ENCODE measurements at places on chromosomes 5 and 9.

- no peak for DNase-seq
Measured at GRCh38 chr5:91332267-91333045, 50.7 kb downstream of the ARRDC3 start.

DNA sequence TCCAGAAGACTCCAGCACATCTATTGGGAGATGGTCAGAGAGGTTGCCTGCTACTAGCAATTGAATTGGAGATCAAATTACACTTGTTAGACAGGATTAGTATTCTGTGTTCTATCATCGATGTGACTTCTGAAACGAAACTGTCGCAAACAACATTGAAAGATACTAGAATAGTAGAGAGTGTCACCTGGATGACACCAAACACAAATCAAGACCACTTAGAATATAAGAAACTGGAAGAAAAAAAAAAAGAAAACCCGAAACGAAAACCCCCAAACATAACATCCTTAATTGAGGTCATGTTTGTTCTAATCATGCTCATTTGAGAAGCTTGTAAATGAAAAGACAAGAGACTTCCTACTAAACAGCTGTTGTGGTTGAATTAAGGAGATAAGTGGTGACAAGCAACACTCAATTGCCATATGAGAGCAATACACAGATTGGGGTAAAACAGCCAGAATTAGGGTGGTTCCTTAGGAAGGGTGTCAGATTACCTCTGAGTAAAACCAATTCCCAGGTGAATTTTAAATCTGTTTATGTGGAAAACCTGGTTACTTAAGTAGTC is 97.6 kb downstream of the BASP1 start:
- DNase-seq = no peak

DNA sequence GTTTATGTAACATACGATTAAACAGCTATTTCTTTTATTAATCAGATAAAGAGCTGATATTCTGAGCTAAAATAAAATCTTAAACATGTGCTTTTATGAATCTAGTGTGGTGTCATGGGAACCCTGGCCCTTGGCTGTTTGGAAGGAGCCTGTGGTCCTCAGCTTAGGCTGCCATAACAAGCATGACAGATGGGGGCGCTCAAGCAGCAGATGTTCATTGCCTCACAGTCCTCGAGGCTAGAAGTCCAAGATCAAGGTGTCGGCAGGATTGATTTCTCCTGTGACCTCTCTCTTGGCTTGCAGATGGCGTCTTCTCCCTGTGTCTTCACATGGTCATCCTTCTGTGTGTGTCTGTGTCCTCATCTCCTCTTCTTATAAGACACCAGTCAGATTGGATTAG is 448.2 kb downstream of the GADD45G start:
- no peak for DNase-seq

DNA sequence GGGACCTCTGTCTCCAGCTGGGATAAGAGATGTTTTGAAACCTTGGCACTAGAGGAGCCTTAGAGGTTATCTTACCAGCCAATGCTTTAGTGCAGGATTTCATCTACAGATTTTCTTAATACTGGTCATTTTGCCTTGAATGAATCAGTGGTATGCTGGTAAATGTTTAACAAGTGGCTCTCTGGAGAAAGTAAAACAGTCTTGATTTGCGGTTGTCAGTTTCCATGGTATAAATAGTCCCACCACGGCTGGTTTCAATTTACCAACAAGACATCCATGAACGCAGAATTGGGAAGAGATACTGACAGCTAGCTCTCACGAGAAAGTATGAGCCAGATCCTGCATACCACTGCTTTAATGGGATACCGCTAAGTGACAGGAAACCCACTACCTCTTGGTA is 56.7 kb upstream of the CXCL14 start:
- DNase-seq = no peak

Measured in cerebellum (tissue), 4 donors.